ENCODE measurements at places on chromosomes 12 and 14.
A peak's percentile ranks its signal among the peaks of the same experiment; 100 is the strongest.

DNA sequence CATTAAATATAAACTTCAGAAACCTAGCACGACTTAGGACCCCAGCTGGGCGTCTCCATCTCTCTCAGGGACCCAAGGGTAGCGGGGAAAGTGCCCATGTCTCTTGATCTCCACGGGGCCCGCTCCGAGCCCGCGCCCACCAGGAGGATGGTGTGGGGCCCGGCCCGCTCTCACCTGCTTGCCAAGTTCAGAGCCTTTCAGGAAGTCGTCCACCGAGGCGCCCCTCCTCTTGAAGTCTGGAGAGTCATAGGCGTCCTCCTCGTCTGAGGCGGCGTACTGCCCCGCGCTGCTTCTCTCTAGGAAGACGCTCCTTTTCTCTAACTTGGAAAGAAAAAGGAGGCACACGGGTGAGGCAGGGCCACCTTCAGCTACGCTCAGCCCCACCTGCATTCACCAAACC is 96.9 kb downstream of the PIWIL1 start:
- DNase-seq, result no peak

GRCh38 chr12:5017638-5018348 is 25.9 kb upstream of the KCNA5 start:
- DNase-seq, result no peak

- peak; percentile 80 for DNase-seq
Observed at GRCh38 chr14:31229638-31230572, 22.3 kb upstream of the HECTD1 start.

DNA sequence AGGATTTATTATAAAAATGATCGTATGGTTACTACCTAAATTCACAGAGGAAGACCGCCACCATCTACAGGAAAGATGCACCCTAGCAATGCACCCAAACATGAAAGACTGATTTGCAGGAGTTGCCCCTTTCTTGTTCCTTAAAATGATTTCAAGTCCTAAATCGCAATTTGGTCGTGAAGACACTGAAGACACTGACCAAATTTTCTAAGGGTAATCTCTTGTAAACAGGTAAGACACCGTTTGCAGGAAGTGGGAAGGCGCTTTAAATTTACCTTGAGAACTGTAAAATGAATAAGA is 1.0 kb downstream of the SOS2 start:
- DNase-seq, result no peak

GRCh38 chr12:57129889-57130288 is 1.6 kb downstream of the LRP1 start:
- DNase-seq, result no peak

DNA sequence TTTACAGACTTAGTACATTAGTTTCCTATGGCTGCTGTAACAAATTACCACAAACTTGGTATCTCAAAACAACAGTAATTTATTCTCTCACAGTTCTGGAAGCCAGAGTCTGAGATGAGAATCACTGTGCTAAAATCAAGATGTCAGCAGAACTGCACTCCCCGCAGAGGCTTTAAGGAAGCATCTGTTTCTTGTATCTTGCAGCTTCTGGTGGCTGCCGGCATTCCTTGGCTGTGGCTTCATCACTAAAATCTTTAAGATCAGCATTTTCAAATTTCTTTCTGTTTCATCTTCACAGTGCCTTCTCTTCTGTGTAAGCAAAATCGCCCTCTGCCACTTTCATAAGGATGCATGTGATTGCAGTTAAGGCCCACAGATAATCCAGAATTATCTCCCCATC is 9.4 kb downstream of the STON2 start:
- DNase-seq, result no peak

GRCh38 chr14:35365130-35366055 is 39.2 kb downstream of the NFKBIA start:
- DNase-seq, result peak; percentile 81

DNA sequence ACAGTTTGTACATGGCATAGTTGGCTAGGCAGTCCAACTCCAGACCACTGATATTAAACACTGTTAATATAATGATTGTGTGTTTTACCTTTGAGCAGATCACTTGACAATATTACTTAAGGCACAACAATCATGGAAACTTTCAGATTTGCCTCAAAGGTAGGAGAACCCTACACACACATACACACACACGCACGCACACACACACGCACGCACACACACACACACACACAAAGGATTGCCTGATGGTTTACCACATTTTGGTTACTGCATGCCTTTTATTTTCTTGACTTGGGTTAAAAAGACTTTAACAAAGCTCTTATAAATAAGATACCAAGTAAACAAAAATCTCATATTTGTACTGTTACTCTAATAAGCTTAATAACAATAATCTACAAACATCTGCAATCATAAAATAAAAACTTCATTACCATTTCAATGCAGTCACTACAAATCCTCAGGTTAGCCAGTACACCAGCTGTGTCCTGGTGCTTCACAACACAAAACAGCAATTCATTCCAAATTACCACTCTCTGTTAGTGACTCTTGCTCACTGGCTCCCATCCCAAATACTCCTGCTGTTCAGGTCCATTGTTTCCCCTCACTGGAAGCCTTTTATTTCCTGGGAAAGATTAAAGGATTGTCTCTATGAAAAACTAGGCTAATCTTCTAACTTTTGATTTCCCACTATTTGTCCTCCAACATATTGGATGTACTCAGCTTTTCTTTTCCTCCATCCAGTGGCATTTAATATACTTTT is 175.2 kb upstream of the ATP2B1 start:
- no peak for DNase-seq

- DNase-seq, result no peak
Observed at GRCh38 chr12:124126950-124127655, 154.1 kb downstream of the ZNF664 start.

DNA sequence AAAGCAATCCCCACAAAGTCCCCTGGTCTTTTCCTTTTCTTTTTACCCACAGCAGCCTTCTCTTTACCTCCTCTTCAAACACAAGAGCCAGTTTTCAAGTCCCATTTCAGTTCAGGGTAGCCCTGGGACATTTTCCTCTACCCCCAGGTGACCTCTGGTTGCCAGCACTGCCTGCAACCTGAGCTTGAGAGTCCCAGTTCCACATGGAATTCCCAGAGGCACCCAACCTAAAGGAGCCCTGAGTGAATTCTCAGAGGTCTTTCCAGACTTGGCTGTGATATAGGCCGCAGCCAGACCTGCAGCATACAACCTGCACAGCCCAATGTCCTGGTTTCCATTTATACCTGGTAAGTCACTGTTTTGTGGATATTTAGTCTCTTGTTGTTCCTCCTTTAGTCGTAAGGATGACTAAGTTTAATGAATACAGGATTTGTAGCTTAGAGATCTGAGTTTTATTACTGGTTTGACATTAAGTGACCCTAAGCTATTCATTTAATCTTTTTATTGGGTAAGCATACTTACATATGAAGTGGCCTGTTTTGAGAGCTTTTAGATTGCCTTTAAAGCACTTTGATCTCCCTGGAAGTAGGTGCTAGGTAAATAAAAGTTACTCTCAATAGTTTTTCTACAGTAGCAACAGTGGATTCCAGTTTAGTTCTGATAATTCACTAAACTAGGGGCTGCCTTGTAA is 159.8 kb downstream of the TGFB3 start:
- DNase-seq, result no peak

DNA sequence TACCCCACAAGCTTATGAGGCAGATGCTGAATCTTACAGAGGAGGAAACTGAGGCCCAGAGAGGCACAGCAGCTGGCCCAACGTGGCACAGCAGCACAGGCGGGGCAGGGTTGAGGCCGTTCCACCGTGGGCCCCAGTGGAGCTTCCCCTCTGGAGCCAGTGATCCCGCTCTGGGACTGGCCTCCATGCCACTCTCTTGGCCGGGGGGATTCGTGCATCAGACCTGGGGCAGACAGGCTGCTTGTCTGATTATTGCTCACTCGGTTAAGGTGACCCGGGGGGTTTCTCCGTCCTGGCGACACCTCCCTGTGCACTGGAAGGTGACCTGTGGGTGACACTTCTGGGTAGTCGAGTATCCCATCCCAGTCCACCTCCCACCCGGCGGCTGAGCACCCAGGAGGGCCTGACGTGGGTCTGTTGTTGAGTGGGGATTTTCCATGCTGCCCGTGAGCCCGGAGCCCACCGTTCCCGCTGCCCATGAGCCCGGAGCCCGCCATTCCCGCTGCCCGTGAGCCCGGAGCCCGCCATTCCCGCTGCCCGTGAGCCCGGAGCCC is 27.8 kb downstream of the NOC4L start:
- no peak for DNase-seq

- DNase-seq, result no peak
Observed at GRCh38 chr14:21431126-21431525, 24.8 kb downstream of the CHD8 start.

GRCh38 chr12:74111688-74112360 is 425.8 kb upstream of the ATXN7L3B start:
- DNase-seq, result no peak

DNA sequence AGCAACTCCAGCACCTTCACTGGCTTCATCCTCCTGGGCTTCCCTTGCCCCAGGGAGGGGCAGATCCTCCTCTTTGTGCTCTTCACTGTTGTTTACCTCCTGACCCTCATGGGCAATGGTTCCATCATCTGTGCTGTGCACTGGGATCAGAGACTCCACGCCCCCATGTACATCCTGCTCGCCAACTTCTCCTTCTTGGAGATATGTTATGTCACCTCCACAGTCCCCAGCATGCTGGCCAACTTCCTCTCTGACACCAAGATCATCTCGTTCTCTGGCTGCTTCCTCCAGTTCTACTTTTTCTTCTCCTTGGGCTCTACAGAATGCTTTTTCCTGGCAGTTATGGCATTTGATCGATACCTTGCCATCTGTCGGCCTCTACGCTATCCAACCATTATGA is 6.8 kb downstream of the OR11G2 start:
- DNase-seq, result no peak

GRCh38 chr12:26017484-26018211 is 59.2 kb downstream of the RASSF8 start:
- peak; percentile 31 for DNase-seq

DNA sequence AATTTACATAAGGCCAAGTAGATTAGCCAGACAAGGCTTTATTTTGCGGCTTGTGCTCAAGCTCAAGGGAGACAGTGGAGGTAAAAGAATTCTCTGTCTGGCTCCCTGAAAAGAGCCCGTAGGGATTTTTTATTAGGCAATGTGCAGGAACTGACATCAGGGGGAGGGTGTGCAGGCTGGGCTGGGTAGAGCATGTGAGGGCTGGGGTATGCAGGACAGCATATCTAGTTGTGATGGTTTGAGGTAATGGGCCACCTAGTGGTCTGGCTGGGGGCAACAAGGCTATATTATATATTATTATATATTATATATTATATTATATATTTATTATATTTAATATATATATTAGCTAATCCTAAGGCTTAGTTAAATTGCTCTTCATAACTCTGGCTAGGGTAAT is 102.1 kb downstream of the TMEM117 start:
- DNase-seq, result peak; percentile 15

GRCh38 chr12:80756875-80757274 is 40.2 kb downstream of the MYF5 start:
- no peak for DNase-seq

DNA sequence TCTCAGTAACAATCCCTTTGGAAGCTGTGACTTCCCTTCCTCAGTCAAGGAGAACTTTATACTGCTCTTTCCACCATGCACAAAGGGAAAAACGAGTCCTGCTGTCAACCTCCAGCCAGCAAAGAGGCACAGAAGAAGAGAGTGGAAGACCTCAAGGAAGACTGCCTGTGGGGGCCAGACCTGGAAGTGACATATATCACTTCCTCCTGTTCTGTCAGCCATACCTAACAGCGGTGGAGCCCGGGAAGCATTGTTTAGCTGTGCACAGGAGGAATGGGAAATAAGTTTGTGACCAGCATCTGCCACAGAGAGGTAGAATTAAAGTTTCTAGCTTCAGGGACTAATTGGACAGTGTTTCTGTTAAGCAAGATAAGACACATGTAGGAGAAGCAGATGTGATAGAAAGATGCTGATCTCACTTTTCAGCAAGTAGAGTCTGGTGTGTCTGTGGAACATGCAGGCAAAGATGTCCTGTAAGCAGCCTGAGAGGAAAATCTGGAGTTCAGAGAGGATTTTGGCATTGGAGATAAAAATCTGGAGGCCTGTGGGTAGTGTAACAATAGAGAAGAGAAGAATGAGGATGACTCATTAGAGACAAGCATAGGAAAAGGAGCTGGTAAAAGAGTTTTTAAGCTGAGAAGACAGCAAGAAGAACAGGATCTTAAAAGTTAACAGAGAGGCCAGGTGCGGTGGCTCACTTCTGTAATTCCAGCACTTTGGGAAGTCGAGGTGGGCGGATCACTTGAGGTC is 141.6 kb upstream of the CPSF6 start:
- peak; percentile 25 for DNase-seq

GRCh38 chr12:65653946-65654629 is 170.2 kb upstream of the HMGA2 start:
- DNase-seq, result no peak

- no peak for DNase-seq
Observed at GRCh38 chr14:90319173-90319572, 12.6 kb downstream of the NRDE2 start.

GRCh38 chr12:49026678-49027480 is 8.3 kb upstream of the PRKAG1 start:
- DNase-seq, result no peak

DNA sequence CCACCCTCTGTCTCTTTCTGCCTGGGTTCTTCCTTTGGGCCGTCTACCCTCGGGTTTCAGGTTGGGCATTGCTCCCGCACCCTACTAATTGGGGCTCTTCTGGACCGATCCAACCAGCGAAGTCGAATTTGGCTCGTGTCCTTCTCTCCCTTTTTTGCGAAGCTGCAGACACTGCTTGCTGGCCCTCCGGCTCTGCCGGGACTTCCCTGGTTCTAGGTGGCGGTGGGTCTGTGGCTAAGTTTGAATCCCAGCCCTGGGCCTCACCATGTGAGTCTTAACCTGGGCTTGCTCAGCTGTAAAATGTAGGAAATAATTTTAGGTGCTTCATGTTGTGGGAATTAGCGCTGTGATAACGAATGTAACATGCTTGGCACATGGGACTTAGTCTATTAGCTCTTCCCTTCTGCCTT is 418 bp upstream of the CISTR start:
- no peak for DNase-seq

DNA sequence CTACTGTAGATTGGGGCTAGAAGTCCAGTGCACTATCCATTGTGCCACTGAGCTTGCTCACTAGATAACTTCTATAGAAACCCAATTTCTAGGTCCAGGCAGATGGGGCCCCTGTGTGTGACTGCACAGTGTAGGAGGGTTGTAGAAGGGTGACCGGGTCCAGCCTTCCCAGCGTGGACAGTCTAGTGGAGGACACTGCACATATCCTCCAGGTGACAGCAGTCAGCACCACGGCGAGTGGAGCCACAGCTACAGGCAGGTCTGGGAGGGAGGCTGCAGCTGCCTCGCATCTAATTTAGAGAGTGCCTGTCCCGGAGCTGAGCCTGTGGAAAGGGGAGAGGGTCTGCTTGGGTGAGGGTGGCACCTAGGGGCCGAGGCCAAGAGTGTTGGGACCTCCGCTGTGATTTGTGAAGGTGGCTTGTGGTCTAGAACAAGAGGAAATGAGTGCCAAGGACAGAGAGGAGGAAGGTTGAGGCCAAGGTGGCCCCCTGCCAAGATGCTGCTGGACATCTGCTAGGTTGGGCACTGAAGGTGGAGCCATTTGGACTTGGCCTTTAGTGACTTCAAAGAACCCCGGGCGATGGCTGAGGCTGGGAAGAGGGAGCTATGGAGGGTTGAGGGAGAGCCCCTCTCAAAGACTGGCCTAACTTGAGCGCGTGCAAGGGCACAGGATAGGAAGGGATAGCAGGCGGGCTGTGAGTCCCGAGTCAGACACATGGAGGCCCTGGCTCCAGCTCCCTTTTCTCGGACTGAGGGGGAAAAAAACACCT is 46.0 kb upstream of the TRAF3 start:
- no peak for DNase-seq

Measured in urothelium cell line (cell line).